ENCODE measurements at places on chromosomes 1 and 21.
A peak's percentile ranks its signal among the peaks of the same experiment; 100 is the strongest.

DNA sequence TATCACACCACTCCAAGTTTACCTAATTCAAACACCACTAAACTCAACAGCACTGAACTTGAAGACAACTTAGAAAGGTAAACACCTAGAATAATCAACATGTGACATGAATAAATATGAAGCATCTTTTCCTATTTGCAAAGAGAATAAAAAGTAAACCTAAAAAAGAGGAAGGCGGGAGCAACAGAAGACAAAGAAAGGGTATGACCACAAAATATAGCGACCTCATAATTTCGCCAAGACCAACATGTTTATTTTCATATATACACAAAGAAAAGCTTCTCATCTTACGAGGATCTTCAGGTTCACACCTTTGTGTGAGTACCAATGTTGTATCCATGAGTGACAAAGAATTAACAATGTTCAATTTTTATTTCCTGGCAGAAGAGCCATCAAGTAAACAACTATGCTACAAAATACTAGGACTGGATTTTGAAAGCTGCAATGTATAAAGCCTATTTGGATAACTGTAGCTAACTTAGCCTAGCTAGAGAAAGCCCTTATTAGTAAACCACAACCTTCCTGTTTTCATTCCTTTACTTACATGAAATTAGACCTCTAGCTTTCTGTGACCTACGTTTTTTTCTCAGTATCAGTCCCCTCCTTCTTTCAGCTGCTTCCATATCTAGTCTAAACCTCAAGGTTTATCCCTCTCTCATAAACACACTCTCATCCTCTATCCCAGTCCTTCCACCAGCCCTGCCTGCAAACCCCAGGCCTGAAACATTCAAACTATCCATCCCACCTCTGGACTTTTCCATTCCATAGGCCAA, 21.3 kb upstream of the PHTF1 start:
- no peak for DNase-seq

GRCh38 chr1:11854519-11854918, 4.2 kb downstream of the NPPB start:
- DNase-seq: no peak

GRCh38 chr1:66999640-67000400, 54.1 kb downstream of the SLC35D1 start:
- no peak for DNase-seq

- DNase-seq: no peak
These were observed 82.9 kb downstream of the NGF start for GRCh38 chr1:115255154-115255553.

GRCh38 chr1:228668553-228669241, 66.6 kb upstream of the RHOU start:
- DNase-seq: no peak

- peak; percentile 72 for DNase-seq
These were observed 34.5 kb downstream of the OR10R2 start for GRCh38 chr1:158506369-158506987.

GRCh38 chr1:167593860-167594259, 36.2 kb upstream of the RCSD1 start:
- no peak for DNase-seq

- no peak for DNase-seq
These were observed 27.1 kb upstream of the RERE start for GRCh38 chr1:8844501-8845006.

DNA sequence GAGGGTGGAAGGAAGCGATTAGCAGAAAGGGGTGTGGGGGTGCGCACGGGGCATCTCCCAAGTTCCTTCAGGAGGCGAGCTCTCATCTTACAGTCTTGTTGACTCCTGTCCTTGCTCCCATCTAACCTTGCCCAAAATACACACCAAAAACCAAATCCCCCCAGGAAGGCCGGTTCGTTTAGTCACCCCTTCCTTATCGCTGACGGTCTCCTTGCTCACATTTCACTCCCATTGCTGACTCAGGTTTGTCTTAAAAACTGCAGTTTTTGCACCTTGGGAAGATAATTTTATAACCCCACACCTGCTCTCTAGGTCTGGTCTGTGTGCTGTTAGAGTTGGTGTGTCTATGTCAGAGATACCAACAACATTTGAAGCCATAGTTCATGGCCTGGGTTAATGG, 68.1 kb upstream of the F3 start:
- DNase-seq: no peak

DNA sequence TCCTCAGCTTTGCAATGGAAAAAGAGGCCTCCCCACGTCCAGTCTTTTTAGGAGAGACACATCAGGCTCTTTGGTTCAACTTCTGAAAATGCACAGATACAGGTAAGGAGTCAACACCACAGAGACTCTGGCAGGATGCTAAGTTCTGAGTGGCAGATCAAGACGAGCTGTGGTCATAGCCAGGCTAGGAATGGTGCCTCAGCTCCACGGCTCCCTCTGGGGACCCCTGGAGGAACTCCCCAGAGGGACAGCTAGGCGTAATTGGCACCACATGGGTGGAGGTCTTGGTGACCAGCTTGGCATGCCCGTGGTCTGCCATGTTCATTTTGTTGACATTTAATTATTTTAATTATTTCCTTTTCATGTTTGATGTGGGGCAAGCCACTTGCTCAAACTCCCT, 206.1 kb downstream of the KAZN start:
- DNase-seq: no peak

GRCh38 chr1:212471891-212472675, 39.4 kb downstream of the NENF start:
- DNase-seq: no peak

- no peak for DNase-seq
These were observed 46.9 kb downstream of the DOP1B start for GRCh38 chr21:36203603-36203889.

DNA sequence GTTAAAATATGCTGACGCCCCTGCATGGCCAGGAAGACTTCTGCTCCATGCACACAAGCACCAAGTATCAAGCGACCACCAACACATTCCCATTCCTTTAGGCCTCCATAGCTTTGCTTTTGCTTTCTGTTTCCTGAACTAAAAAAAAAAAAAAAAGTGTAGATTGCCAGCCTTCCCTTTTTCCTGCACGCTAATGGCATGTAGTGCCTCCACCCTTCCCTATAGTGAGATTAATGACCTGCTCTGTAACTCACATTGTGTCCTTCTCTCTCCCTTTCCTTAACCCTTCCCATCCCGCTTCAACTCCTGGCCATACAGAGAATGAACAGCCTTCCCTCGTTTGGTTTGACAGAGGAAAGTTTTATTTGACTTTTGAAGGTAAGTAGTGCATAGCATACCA, 57.1 kb upstream of the DYNLT5 start:
- DNase-seq: no peak

GRCh38 chr1:100719490-100719889, at the start of gene VCAM1:
Gene VCAM1, plus strand, starts transcription at chr1:100719742. Its CDS starts 119 bp downstream, at chr1:100719861.
- DNase-seq: no peak

GRCh38 chr21:36790616-36791015, 91.7 kb downstream of the SIM2 start:
- no peak for DNase-seq

All from NT2/D1 (cell line).